Spinal cord (tissue), 10 donors: ENCODE measurements at places on chromosomes 4 and X. TPM values are rescaled to one million over a fixed set of nuclear protein-coding genes. Genes with fewer than 3 reads are reported as not detected.

The NAP1L2 gene
- 74.7 TPM for polyA plus RNA-seq

The ZNF711 gene
- 70.5 TPM for polyA plus RNA-seq

The C4orf51 gene
- not detected for polyA plus RNA-seq

The ATP1B4 gene
- polyA plus RNA-seq = 0.11 TPM

- H3K36me3 ChIP-seq = no peaks in the 10 kb centered on the region
- H3K4me1 ChIP-seq = peaks cover 6% of the 10 kb centered on the region
- no peak overlapping the region for H3K27ac ChIP-seq
- peak; percentile 18 for DNase-seq
- peaks cover 1% of the 10 kb centered on the region for H3K27me3 ChIP-seq
Observed at GRCh38 chr4:142840516-142841123, 5.5 kb downstream of the INPP4B start.

- no peak overlapping the region for H3K27ac ChIP-seq
- no peak for DNase-seq
- H3K4me3 ChIP-seq = no peak overlapping the region
- no peaks in the 10 kb centered on the region for H3K36me3 ChIP-seq
- H3K27me3 ChIP-seq = no peaks in the 10 kb centered on the region
Observed at GRCh38 chr4:102007959-102008425, 217.5 kb downstream of the BANK1 start.

The SLC7A11 gene
- polyA plus RNA-seq = 22.9 TPM

The SPANXB1 gene
- not detected for polyA plus RNA-seq

DNA sequence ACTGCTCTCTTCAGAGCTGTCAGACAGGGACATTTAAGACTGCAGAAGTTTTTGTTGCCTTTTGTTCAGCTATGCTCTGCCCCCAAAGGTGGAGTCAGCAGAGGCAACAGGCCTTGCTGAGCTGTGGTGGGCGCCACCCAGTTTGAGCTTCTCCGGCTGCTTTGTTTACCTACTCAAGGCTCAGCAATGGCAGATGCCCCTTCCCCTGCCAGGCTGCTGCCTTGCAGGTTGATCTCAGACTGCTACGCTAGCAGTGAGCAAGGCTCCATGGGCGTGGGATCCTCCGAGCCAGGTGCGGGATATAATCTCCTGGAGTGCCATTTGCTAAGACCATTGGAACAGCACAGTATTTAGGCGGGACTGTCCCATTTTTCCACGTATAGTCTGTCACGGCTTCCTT, 371.4 kb upstream of the AMOT start:
- H3K27me3 ChIP-seq = no peaks in the 10 kb centered on the region
- H3K36me3 ChIP-seq = no peaks in the 10 kb centered on the region
- no peaks in the 10 kb centered on the region for H3K4me1 ChIP-seq
- H3K27ac ChIP-seq = no peak overlapping the region

DNA sequence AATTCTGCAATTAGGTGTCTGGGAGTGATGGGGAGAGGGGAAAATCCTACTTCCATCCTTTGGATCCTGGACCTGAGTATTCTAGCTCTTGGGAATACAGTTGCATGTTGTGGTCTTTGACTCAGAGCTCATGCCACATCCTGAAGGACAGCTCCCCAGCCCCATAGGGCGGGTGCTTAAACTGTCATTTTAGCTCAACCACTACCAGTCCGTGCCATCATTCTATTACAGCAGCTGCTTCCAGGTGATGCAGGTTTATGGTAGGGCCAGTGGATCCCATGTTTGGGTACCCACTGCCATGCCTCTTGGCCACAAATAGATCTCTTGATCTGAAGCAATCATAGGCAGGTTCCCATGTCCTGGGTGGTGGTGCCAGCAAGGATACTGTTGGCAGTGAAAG, 34.7 kb downstream of the CCKAR start:
- H3K4me1 ChIP-seq = no peaks in the 10 kb centered on the region
- H3K4me3 ChIP-seq = no peak overlapping the region
- DNase-seq = no peak

- peaks cover 13% of the 10 kb centered on the region for H3K4me1 ChIP-seq
- H3K36me3 ChIP-seq = no peaks in the 10 kb centered on the region
- H3K27me3 ChIP-seq = peaks cover 23% of the 10 kb centered on the region
Observed at GRCh38 chrX:1462596-1463251, 10.0 kb upstream of the ASMTL start.

DNA sequence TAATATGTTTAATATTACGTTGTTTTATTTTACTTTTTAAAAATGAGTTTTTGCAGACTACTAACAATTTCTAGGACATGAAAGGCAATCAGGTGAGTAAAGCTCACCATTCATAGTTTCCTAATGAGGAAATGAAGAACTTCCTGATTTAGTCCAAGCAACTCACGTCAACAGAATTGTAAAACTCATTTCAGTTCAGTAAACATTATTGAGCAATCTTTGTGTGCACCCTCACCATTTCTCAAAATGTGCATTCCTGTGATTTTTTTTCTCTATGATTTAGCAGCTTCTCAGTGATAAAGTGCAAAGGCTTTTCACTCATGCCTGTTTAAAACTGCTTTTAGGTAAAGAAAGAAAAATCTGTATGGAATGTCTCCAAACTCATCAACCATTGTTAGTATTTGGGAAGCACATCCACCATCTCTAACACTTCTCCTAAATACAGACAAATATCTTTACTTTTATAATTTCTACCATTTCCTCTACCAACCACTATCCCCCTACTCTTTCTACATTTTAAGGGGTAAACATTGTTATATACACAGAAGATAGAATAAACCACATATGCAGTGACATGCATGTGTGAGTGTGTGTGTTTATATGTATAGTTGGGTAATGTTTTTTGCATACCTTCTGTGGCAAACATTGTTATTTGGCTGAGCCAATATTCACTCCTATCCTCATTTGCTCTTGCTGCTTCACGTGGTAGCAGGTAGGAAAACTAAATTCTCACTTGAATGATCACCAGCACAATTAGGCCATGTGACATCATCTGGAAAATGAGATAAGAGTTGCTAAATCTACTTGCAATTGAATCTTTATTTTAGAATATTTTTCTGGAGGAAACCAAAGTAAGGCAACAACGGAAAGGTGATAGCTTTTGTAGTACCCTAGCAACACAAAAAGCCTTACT, 54.7 kb upstream of the PRDM8 start:
- no peak overlapping the region for H3K4me3 ChIP-seq
- no peak overlapping the region for H3K27ac ChIP-seq
- no peak for DNase-seq
- no peaks in the 10 kb centered on the region for H3K36me3 ChIP-seq
- no peaks in the 10 kb centered on the region for H3K4me1 ChIP-seq
- no peaks in the 10 kb centered on the region for H3K27me3 ChIP-seq

The CCNG2 gene
- 62.1 TPM for polyA plus RNA-seq

GRCh38 chrX:2409796-2410195, 91.0 kb downstream of the DHRSX start:
- H3K27me3 ChIP-seq = no peaks in the 10 kb centered on the region
- H3K36me3 ChIP-seq = peaks cover 12% of the 10 kb centered on the region
- no peaks in the 10 kb centered on the region for H3K4me1 ChIP-seq
- DNase-seq = no peak
- no peak overlapping the region for H3K4me3 ChIP-seq

GRCh38 chr4:153788413-153789276, at the start of gene SFRP2:
TSS of gene SFRP2 (minus strand) at chr4:153789083. CDS start at chr4:153788835, 248 bp downstream.
- no peak for DNase-seq
- H3K4me3 ChIP-seq = peak within 1 kb of the TSS; percentile 40
- no peaks in the 10 kb centered on the region for H3K36me3 ChIP-seq
- peaks cover 51% of the 10 kb centered on the region for H3K4me1 ChIP-seq
- peaks cover 71% of the 10 kb centered on the region for H3K27me3 ChIP-seq

- DNase-seq = no peak
- H3K4me1 ChIP-seq = no peaks in the 10 kb centered on the region
- no peak overlapping the region for H3K4me3 ChIP-seq
- no peaks in the 10 kb centered on the region for H3K36me3 ChIP-seq
Observed at GRCh38 chr4:183468210-183469095, 24.0 kb downstream of the CDKN2AIP start.

GRCh38 chrX:66408507-66408906, 230.4 kb downstream of the EDA2R start:
- H3K36me3 ChIP-seq = no peaks in the 10 kb centered on the region
- H3K4me3 ChIP-seq = no peak overlapping the region
- DNase-seq = no peak

The FGF2 gene
- 18.1 TPM for polyA plus RNA-seq

The TCP11X2 gene
- polyA plus RNA-seq = 0.74 TPM

DNA sequence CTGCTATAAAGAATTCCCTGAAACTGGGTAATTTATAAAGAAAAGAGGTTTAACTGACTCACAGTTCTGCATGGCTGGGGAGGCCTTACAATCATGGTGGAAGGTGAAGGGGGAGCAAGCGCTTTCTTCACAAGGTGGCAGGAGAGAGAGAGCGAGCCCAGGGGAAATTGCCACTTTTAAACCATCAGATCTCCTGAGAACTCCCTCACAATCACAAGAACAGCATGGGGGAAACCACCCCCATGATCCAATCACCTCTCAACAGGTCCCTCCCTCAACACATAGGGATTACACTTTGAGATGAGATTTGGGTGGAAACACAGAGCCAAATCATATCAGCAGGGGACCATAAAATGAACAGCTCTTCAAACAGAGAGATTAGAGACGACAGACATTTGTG, 198.6 kb downstream of the MAGEB5 start:
- DNase-seq = no peak
- no peak overlapping the region for H3K4me3 ChIP-seq
- no peaks in the 10 kb centered on the region for H3K27me3 ChIP-seq
- H3K36me3 ChIP-seq = no peaks in the 10 kb centered on the region
- no peaks in the 10 kb centered on the region for H3K4me1 ChIP-seq

GRCh38 chrX:27619975-27620374, 29.8 kb downstream of the DCAF8L2 start:
- H3K27ac ChIP-seq = no peak overlapping the region
- DNase-seq = no peak
- no peaks in the 10 kb centered on the region for H3K36me3 ChIP-seq
- no peaks in the 10 kb centered on the region for H3K4me1 ChIP-seq
- no peak overlapping the region for H3K4me3 ChIP-seq

DNA sequence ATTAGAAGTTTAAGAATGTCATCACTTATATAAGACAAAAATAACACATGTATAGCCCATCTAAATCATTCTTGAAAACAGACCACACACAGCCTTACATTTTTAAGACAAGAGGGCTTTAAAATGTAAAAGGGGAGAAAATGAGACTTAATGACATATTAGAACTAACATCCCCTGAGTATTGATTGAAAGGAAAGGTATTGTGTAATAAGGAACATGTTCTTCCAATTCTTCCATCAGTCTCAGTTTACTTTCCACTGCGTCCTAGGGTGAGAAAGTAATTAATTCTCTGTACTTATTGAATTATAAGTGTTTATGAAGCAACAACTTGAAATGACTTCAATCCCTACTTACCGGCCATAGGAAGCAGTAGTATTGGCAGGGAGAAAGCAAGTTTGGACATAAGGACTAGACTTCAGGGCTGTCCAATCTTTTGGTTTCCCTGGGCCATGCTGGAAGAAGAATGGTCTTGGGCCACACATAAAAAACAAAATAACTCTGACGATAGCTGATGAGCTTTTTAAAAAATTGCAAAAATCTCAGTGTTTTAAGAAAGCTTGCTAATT, 202.7 kb upstream of the SPRY1 start:
- no peak overlapping the region for H3K4me3 ChIP-seq
- no peaks in the 10 kb centered on the region for H3K4me1 ChIP-seq
- no peaks in the 10 kb centered on the region for H3K36me3 ChIP-seq
- H3K27me3 ChIP-seq = no peaks in the 10 kb centered on the region

DNA sequence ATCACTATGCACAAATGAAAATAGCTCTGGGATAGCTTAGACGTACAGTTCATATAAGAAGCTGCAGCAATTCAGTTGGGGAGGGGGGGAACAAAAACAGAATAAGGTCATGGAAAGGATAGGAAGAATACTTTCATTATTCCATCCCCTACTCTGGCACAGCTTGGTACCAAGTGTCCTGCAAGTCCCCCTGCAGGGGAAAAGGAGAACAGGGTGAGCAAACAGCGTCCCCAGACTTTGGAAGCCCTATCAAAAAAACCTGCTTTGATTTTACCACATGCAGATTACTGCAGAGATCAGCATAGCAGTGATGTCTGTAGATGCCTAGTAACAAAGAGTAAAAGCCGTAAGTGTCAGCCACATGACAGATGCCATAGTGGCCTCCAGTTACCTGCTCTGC, 209.4 kb upstream of the NEIL3 start:
- H3K4me3 ChIP-seq = no peak overlapping the region
- no peaks in the 10 kb centered on the region for H3K27me3 ChIP-seq
- DNase-seq = no peak
- no peaks in the 10 kb centered on the region for H3K36me3 ChIP-seq

DNA sequence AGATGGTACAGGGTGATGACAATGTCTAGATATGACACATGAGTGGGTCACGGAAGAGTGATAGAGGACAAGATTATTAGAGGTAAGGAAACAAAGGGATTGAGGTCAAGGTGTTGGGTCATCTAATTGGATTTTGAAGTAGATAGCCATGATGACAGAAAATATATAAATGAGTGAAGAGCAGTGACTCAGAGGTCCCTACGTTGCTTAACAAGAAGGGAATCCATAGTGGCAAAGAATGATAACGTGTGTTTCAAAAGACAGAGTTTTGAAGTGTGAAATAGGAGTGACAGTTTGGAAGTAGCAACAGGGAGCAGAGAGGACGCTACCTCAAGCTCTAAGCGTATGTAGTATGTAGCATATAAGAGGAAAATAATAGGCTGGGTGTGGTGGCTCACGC, 22.2 kb upstream of the CAMK2D start:
- no peaks in the 10 kb centered on the region for H3K27me3 ChIP-seq
- H3K27ac ChIP-seq = no peak overlapping the region
- no peaks in the 10 kb centered on the region for H3K36me3 ChIP-seq
- H3K4me1 ChIP-seq = no peaks in the 10 kb centered on the region
- H3K4me3 ChIP-seq = no peak overlapping the region
- DNase-seq = no peak

The STBD1 gene
- polyA plus RNA-seq = 1.8 TPM

The TRPC3 gene
- polyA plus RNA-seq = 11.5 TPM

DNA sequence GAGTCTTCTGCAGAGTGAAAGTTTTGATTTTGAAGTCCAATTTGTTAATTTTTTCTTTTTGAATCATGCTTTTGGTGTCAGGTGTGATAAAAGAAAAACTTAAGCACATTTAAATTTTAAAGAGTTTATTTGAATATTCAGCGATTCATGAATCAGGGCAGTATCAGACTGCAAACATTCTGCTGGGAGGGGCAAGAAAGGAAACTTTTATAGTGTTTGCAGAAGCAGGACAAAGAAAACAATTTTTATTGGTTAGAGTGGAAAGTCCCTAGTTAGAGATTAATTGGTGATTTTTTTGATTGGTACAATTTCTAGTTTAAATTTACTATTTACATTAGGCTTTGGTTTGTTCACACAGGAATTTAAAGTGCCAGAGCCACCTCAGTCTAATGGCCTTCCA, 1.5 kb upstream of the DIPK2B start:
- H3K36me3 ChIP-seq = no peaks in the 10 kb centered on the region
- DNase-seq = no peak
- peaks cover 16% of the 10 kb centered on the region for H3K27me3 ChIP-seq
- no peak overlapping the region for H3K27ac ChIP-seq
